ENCODE measurements at places on chromosomes 1 and 21. TPM values are rescaled to one million over a fixed set of nuclear protein-coding genes. Genes with fewer than 3 reads are reported as not detected.

- no peak for DNase-seq
- H3K27me3 ChIP-seq = no peaks in the 10 kb centered on the region
- H3K4me1 ChIP-seq = no peaks in the 10 kb centered on the region
- no peaks in the 10 kb centered on the region for H3K36me3 ChIP-seq
These were observed 42.5 kb upstream of the POFUT2 start for GRCh38 chr21:45330075-45330781.

Gene MX2
- 56.0 TPM for total RNA-seq

DNA sequence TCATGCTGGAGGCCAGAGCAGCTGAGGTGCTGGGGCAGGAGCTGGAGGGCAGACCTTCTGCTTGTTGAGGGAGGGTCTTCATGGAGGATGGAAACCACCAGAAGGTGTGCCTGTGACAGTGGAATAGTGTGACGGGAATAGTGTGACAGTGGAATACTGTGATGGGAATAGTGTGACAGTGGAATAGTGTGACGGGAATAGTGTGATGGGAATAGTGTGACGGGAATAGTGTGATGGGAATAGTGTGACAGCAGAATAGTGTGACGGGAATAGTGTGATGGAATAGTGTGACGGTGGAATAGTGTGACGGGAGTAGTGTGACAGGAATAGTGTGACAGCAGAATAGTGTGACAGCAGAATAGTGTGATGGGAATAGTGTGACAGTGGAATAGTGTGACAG lies 325.1 kb downstream of the HHAT start:
- peak; percentile 23 for DNase-seq
- H3K27ac ChIP-seq = no peak overlapping the region

Gene GMEB1
- 36.4 TPM for total RNA-seq

GRCh38 chr1:6889875-6890480 lies 104.7 kb downstream of the CAMTA1 start:
- no peaks in the 10 kb centered on the region for H3K36me3 ChIP-seq
- H3K4me3 ChIP-seq = no peak overlapping the region
- no peak overlapping the region for H3K27ac ChIP-seq
- DNase-seq = peak; percentile 52

DNA sequence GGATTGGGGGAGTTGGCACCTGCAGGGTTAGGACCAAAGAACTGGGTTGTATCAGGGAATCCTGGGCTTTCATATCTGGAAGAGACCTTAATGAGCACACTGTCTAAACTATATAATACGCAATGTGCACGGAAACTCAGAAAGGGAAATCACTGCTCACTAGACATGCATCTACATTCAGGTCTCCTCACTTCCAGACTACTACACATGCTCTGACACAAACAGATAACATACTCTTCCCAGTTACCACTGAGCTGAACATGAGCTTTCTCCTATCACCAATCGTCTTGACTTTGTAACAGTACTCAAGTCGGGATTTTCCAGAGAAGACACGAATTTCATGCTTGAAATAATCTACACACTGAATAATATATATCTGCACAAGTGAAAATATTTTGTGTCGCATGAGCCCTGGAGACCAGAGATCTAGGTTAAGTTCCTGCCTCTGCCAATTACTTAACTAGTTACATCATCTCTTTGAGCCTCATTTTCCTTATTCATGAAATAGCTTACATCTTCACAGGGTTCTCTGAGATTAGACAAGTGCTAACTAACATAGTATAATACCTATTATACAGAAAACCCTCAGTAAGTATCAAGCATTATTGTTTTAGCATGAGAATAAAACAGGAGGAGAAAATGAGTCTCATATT lies 101.1 kb downstream of the JAK1 start:
- H3K4me3 ChIP-seq = no peak overlapping the region
- H3K4me1 ChIP-seq = peaks cover 28% of the 10 kb centered on the region
- peaks cover 65% of the 10 kb centered on the region for H3K36me3 ChIP-seq
- H3K27ac ChIP-seq = peak overlapping the region; percentile 79
- H3K27me3 ChIP-seq = no peaks in the 10 kb centered on the region
- DNase-seq = no peak

- no peak overlapping the region for H3K4me3 ChIP-seq
- no peaks in the 10 kb centered on the region for H3K27me3 ChIP-seq
- no peak for DNase-seq
These were observed 98.9 kb downstream of the CSMD2 start for GRCh38 chr1:34066166-34066565.

DNA sequence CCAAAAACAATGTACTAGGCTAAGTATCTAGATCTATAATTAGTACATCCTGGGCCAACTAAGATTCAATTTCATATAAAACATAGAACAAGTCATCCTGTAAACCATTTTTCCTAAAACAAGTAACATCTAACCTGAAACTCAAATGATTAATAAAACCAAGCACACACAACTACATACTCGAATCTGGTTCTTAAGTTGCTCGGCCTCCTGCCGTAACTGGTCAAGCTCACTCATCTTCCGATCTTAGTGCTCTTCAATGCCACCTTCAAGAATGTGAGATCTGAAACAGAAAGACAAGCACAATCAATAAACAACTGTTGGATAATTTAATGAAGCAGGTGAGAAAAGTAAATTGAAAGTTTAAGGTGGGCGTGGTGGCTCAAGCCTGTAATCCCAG lies 46.9 kb upstream of the NADK start:
- peaks cover 40% of the 10 kb centered on the region for H3K36me3 ChIP-seq
- no peak for DNase-seq
- peaks cover 32% of the 10 kb centered on the region for H3K4me1 ChIP-seq
- no peaks in the 10 kb centered on the region for H3K27me3 ChIP-seq
- peak overlapping the region; percentile 7 for H3K27ac ChIP-seq

- H3K27ac ChIP-seq = no peak overlapping the region
- H3K27me3 ChIP-seq = peaks cover 2% of the 10 kb centered on the region
- no peaks in the 10 kb centered on the region for H3K36me3 ChIP-seq
- no peaks in the 10 kb centered on the region for H3K4me1 ChIP-seq
These were observed 31.9 kb downstream of the MTARC1 start for GRCh38 chr1:220818421-220819173.

DNA sequence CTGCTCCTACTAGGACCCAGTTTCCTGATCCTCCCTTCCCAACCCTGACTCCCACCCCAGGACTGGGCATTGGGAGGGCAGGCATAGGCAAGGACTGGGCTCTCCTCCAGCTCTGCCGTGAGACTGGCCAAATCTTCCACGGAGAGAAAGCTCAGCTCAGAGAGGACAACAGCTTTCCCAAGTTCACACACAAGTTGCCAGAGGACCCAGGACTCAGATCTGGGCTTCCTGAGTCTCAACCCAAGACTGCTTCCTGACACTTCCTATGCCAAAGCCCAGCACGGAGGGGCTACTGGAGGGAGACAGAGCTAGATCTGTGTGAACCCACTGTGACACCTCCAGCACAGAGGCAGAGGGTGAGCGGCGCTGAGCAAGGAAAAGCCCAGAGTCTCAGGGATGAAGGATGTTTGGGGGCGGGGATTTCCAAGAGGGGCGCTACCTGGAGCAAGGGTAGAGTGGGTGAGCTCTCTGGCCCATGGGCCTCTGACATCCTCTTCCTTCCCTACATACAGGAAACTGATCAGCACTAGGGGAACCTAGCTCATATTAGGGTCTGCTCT lies 7.1 kb downstream of the PDZK1IP1 start:
- no peak for DNase-seq
- peaks cover 8% of the 10 kb centered on the region for H3K4me1 ChIP-seq
- H3K27ac ChIP-seq = no peak overlapping the region
- H3K27me3 ChIP-seq = peaks cover 21% of the 10 kb centered on the region

- H3K27ac ChIP-seq = no peak overlapping the region
- no peak for DNase-seq
- H3K27me3 ChIP-seq = peaks cover 24% of the 10 kb centered on the region
These were observed 8.2 kb upstream of the LEMD1 start for GRCh38 chr1:205429762-205430695.
